Neural crest cell (in vitro differentiated cells): ENCODE measurements at places on chromosomes 5 and 9. TPM values are rescaled to one million over a fixed set of nuclear protein-coding genes. Genes with fewer than 3 reads are reported as not detected.

GRCh38 chr5:68253624-68254585, 38.3 kb downstream of the PIK3R1 start:
- H3K27me3 ChIP-seq, result no peaks in the 10 kb centered on the region
- no peak overlapping the region for H3K27ac ChIP-seq
- peaks cover 79% of the 10 kb centered on the region for H3K4me1 ChIP-seq
- H3K36me3 ChIP-seq, result no peaks in the 10 kb centered on the region
- H3K4me3 ChIP-seq, result no peak overlapping the region

Gene DMRT3
- total RNA-seq, result not detected in 2 replicates

DNA sequence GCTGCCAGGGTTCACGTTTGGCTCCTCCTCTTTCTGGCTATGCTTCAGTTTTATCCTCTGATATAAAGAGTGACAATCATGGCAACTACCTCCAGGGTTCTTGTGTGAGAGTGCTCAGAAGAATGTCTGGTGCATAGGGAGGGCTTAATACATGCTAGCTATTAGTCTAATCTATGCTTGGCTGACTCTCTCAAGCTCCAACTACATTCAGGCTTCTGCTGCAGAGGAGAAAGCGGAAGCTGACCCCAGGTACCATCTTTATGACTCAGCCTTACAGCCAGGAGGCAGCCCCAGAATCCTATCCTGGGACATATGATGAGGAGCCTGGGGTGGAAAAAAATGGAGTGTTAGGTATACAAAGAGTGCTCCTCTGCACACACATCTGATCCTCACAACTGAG, 32.1 kb upstream of the RASGRF2 start:
- H3K4me1 ChIP-seq, result peaks cover 22% of the 10 kb centered on the region
- no peak for DNase-seq
- no peaks in the 10 kb centered on the region for H3K27me3 ChIP-seq
- no peaks in the 10 kb centered on the region for H3K36me3 ChIP-seq

GRCh38 chr5:55897206-55897894, 46.2 kb downstream of the IL31RA start:
- no peak overlapping the region for H3K4me3 ChIP-seq
- H3K27me3 ChIP-seq, result no peaks in the 10 kb centered on the region
- no peaks in the 10 kb centered on the region for H3K36me3 ChIP-seq

Gene FAM169A
- total RNA-seq, result 11.6 and 13.6 TPM in 2 replicates

DNA sequence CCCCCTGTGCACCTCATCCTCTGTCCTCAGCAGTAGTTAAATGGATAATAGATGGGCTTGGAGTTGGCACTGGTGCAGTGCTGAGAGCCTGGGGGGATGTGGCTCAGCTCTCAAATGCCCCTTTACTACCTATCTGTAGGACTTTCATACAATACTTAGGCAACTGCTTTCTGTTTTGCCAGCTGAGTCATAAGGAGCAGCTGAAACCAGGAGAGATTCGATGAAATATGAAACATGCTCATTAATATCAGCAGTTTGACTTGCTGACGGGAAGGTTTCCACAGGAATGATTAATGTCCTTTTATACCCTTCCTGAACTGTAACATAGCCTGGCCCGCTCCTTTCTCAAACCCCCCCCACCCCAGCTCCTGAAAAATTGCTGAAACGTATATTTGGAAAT, 142.6 kb downstream of the SAXO1 start:
- no peak overlapping the region for H3K4me3 ChIP-seq
- no peak overlapping the region for H3K27ac ChIP-seq
- peaks cover 8% of the 10 kb centered on the region for H3K4me1 ChIP-seq

- no peak for DNase-seq
- H3K36me3 ChIP-seq, result peaks cover 9% of the 10 kb centered on the region
- no peaks in the 10 kb centered on the region for H3K27me3 ChIP-seq
- no peaks in the 10 kb centered on the region for H3K4me1 ChIP-seq
Observed at GRCh38 chr5:26812714-26813113, 225.7 kb downstream of the CDH9 start.

GRCh38 chr5:78799266-78800017, 150.9 kb upstream of the LHFPL2 start:
- DNase-seq, result no peak
- peaks cover 5% of the 10 kb centered on the region for H3K4me1 ChIP-seq
- H3K4me3 ChIP-seq, result no peak overlapping the region
- H3K27me3 ChIP-seq, result no peaks in the 10 kb centered on the region
- no peak overlapping the region for H3K27ac ChIP-seq

Gene STK32A
- total RNA-seq, result 0.28 and 0.61 TPM in 2 replicates
